Eye (tissue), 1 donor: ENCODE measurements at places on chromosomes 4 and X.

DNA sequence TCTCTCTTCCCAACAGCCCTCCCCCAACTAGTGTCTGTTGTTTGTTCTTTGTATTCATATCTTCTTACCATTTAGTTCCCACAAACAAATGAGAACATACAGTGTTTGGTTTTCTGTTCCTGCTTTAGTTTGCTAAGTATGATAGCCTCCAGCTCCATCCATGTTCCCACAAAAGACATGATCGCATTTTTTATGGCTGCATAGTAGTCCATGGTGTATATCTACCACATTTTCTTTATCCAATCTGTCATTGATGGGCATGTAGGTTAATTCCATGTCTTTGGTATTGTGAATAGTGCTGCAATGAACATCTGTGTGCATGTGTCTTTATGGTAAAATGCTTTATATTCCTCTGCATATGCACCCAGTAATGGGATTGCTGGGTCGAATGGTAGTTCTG is 283.9 kb upstream of the FGF13 start:
- DNase-seq = no peak

DNA sequence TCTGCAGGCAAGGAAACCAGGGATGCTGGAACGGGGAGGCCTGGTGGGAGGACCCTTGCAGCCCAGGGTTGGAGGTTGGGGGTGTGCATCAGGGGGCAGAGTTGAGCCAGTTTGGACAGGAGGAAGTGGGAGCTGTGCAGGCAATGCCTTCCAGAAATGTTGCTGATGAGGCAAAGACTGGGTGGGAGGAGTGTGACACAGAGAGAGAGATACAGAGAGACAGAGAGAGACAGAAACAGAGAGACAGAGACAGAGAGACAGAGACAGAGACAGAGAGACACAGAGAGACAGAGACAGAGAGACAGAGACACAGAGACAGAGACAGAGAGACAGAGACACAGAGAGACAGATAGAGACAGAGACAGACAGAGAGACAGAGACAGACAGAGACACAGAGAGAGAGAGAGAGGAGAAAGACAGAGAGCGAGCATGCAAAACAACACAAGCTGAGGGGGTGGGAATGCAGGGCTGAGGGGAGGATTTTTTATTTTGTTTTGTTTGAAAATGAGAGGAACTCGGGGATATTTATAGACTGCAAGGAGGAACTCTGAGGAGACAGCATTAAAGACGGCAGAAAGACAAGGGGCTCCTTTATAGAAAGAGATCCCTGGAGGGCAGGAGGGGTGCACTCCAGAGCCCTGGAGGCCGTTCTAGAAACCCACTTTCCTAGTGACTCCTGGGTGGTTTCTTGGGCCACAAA is 1.9 kb upstream of the HAUS3 start:
- peak; percentile 69 for DNase-seq

- DNase-seq = no peak
These were observed 109.6 kb downstream of the SHROOM4 start for GRCh38 chrX:50704360-50704759.

- peak; percentile 46 for DNase-seq
These were observed 340.9 kb upstream of the CTSO start for GRCh38 chr4:156294577-156294976.

GRCh38 chr4:78057135-78057599 is at the start of gene FRAS1:
Gene FRAS1, plus strand, starts transcription at chr4:78057323. Its CDS starts 687 bp downstream, at chr4:78058010.
- peak; percentile 91 for DNase-seq

DNA sequence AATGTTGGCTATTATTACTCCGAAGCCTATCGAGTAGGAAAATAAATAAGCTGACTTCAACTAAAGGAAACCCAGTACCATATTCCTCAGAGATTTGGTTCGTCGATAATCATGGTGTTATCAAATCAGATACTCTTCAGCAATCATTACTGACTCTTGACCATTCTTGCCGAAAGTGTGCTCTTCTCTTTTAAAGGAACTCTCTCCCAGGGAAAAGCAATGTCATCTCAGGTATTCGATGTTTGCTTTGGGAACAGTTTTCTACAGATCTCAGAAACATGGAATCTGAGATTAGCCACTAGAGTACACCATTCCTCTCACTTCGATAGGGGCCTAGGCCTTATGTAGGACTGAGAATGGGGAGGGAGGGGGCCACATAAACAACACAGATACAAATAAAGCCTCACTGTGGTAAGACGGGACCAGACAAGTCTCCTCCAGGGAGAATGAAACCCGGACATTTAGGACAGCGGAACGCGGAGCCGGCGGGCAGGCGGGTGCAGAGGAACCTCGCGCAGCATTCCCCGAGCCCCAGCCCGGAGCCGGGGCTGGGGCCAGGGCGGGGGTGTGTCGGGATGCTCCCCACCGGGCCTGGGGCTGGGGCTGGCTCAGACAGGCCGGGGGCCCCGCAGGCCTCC is 581 bp downstream of the DNAJB14 start:
- peak; percentile 80 for DNase-seq

- DNase-seq = no peak
These were observed 207.2 kb upstream of the GPRIN3 start for GRCh38 chr4:89514811-89515210.

DNA sequence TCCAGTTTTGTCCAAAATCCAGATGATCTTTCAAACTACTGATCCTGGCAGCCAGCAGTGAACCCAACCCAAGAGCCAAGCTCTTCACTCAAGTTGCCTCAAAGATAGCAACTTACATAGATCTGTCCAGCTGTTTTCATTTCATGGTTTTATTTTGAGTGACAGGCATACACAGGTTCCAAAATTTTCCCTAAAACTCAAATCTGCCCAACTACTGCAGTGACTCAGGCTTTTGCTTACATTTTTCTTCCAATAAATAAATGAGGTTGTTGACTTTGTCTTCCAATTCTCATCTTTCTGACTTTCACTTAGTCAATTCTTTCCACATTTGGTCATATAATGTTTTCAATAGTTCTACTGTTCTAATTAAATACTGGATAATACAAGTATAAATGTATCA is 158.8 kb downstream of the TECRL start:
- DNase-seq = no peak

- DNase-seq = no peak
These were observed 8.3 kb downstream of the SPATA18 start for GRCh38 chr4:52059372-52059771.

DNA sequence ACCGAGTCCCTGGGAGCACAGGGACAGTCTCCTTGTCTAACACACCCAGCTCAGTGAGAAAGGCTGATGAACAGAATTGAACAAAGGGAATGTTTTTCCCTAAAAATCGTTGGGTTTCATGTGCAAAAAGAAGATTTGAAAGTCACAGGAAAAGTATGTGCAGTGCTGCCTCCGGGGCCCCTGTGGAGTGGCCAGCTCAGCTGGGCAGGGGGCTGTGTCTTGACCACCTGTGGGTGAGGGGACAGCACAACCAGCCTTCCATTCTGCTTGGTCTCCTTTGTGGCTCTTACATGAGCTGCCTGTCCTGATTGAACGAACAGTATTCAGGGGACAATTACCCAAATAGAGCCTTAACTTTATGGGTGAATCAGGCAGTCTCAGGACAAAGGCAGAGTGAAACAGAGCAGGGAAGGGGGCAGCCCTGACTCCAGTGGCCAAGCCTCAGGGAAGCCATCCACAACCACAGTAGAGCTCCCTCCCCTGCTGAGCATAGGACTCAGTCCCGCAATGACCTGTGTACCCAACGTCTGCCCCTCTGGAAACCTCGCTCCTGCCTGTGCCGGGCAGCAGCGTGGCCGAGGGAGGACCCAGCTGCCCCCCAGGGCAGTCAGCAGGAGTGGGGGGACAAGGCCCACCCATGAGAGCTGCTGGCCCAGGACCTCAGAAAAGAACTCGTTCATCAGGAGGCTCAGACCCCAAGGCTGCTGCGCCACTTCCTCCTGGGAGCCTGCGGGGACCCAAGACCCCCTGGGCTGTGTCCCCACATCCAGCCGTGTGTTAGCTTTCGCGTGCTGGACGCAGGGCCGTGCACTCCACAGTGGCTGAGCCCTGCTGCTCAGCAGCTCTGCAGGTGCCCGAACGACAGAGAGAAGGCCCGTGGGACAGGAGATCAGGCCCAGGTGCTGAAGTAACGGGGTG is 59.6 kb upstream of the MXD4 start:
- DNase-seq = no peak

DNA sequence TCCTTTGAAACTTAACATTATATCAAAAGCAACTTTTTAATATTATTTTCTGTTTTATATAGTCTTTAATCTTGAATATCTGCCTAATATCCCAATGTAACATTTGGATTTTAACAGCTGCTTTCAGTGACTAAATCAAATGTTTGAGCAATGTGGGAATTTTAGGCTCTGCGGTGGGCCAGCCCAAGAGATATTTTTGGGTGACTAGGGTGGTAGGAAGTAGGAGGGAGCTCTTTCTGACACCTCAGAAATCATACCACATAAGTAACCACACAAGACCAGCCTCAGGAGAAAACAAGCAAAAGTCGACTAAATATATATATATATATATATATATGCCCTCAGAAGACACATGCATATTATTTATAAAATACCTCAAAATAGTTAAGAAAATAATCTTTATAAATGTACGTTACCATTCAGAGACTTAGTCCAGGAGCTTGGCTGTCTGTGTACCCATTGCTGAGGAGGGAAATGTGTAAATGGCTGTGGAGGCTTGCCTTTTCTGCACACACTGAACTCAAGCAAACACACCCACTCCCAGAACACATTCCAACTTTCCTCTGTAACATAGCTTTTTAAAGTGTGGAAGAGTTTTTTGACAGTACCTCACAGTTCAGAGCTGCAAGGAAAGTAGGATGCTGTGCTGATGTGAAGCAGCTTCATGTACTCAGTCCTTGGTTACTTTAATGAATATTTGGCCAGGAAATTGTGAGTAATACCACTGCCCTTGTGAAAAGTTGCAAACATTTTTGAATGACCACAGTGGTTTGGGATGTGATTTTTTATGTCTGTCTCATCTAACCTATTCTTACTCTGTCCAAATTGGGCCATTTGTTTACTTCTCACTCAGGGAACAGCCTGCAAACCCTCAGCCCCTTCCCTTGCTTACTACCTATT is at the start of gene RTL3:
RTL3 (minus strand) TSS at position 484 of the 900 bp plus-strand sequence. CDS start 908 bp downstream, outside the sequence.
- no peak for DNase-seq

GRCh38 chr4:125388613-125389012 is 73.9 kb downstream of the FAT4 start:
- DNase-seq = peak; percentile 61

DNA sequence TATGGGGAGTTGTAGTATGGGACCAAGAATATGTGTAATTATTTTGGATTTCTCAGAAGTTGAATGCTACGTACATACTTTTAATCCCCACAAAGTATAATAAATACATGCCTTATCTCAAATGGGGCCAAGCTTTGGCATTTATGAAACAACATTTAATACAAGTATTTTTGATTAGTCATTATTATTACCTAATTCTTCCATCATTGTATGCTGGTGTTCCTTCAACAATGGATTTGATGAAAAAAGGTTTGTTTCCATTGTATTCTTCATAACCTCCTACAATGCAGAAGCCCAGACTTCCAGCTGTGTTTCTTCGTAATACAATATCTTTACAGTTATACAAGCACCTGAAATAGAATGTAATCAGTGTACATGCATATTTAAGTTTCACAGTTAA is 83.8 kb downstream of the FIP1L1 start:
- DNase-seq = no peak

- DNase-seq = peak; percentile 52
These were observed 250.7 kb downstream of the NAP1L3 start for GRCh38 chrX:93422693-93423092.

- DNase-seq = no peak
These were observed 58.5 kb upstream of the PRDM8 start for GRCh38 chr4:80138551-80139538.

- DNase-seq = no peak
These were observed 81.9 kb upstream of the HUWE1 start for GRCh38 chrX:53768451-53768850.

DNA sequence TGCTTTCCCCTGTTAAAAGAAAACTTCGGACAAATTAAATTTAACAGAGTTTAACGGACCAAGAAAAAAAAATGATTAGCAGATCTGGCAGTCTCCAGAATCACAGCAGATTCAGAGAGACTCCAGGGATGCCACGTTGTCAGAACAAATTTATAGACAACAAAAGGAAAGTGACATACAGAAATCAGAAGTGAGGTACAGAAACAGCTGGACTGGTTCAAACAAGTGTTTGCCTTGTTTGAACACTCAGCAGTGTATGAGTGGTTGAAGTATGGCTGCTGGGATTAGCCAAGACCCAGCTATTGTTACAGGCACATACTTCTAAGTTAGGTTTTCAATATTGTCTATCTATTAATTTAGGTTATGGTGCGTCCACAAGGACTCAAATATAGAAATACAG is 19.1 kb downstream of the PIR start:
- DNase-seq = peak; percentile 63

DNA sequence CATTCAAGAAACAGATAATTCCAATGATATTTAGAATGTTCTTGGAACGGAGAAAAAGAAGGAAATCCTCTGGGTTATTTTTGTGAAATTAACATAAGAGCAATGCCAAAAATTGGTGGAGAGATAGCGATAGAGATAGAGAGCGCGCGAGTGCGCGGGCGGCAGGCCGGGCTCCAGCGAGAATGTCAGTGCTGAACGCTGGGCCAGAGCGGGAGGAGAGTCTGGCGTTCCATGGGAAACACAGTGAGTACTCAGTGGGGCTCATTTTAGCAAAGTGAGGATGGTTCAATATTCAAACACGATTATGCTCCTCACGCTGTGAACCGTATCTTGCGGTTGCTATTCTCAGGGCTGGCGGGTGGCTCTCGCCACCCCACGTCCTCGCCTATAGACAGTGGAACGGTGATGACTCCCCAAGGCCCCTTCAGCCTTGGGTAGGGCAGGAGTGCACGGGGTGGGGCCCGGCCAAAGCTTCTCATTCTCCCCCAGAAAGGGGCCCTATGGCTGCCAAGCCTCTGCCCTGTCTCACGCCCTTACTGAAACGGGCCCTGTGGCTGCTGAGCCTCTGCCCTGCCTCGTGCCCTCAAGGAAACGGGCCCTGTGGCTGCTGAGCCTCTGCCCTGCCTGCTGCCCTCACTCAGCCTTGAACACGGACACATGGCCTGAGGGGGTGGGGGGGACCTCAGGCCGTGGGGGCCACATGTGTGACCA is 16.9 kb downstream of the CPLX1 start:
- DNase-seq = no peak

GRCh38 chr4:31617667-31618066 is 897.5 kb downstream of the PCDH7 start:
- no peak for DNase-seq

DNA sequence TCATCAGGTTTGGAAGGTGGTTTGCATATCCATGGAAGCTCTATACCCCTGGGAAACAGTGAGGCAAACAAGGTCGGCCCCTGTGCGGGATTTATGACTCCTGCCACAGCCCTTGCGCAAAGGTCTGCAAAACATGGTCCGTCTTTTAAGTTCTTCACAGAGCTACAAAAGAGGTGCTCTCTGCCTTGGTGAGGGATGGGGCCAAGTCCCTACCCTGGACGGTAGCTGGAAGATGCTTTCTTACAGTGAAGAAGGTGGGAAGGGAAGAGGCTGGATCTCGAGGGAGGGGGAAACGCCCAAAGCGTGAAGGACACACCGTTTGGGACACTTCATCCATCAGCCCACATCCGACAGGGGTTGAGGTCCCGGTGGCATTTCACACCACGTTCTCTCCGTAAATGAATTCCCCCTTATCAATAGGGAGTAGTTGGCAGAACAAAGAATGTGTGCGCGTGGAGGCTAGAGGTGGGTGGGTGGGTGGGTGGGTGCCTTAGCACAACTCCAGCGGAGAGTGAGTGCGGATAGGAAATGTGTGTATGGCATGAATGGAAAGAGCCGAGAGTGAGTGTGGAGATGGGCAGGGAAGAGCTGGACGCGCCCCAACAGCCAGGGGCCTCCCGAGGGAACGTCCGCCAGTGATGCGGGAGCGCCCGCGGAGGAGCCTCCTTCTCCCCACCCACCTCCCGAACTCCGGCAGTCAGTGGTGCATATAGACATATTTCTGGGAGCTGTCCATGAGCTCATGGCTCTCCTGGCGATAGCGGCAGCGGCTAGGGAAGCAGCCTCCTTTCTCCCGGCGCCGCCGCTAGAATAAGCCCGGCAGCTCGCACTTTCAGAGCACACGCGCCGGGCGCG is 68.3 kb downstream of the LARP7 start:
- DNase-seq = peak; percentile 86
